ENCODE measurements at places on chromosomes 2 and 18.

- DNase-seq: no peak
Observed at GRCh38 chr2:98126061-98126460, 39.1 kb downstream of the VWA3B start.

DNA sequence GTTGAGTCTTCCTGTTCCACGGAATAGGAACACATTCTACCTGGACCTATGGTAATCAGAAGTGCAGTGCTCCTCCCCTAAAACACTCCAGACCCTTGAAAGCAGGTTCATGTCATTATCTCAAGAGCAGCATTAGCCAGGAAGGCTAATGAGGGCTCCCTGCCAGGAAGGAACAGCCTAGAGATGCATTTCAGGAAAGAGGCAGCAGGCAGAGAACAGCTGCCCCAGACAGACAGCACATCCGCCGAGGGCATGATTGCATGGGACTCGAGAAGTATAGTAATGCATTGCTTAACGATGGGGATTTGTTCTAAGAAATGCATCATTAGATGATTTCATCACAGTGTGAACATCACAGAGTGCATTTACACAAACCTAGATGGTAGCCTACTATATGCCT lies 171.5 kb downstream of the ALK start:
- DNase-seq: no peak

- DNase-seq: no peak
Observed at GRCh38 chr2:46296216-46296839, 879 bp upstream of the EPAS1 start.

- DNase-seq: no peak
Observed at GRCh38 chr2:133270550-133270949, 297.7 kb downstream of the NCKAP5 start.

- DNase-seq: no peak
Observed at GRCh38 chr2:137879121-137879520, 85.2 kb upstream of the HNMT start.

- no peak for DNase-seq
Observed at GRCh38 chr18:59874166-59874565, 25.6 kb upstream of the PMAIP1 start.

GRCh38 chr2:196719110-196719872 lies 79.8 kb downstream of the CCDC150 start:
- no peak for DNase-seq

GRCh38 chr18:3852321-3852720 lies 402.3 kb downstream of the TGIF1 start:
- DNase-seq: no peak

DNA sequence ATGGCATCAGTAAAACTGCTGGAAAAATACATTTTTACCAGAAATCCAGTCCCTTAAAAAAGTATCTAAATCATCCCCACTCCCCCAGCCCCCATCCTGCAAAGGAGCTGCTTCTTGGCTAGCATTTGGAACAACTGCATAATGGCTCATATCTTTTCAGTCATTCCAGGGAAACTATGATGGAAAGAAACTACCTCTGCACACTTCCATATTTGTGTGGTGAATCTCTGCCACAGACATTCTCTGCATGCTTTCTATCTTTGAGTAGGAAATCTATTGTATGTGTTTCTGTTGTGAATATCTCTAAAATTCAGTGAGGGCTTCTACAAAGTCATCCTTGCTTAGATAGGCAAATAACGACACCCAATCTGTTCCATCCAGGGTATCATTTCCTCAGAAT lies 632.3 kb downstream of the LRP1B start:
- no peak for DNase-seq

DNA sequence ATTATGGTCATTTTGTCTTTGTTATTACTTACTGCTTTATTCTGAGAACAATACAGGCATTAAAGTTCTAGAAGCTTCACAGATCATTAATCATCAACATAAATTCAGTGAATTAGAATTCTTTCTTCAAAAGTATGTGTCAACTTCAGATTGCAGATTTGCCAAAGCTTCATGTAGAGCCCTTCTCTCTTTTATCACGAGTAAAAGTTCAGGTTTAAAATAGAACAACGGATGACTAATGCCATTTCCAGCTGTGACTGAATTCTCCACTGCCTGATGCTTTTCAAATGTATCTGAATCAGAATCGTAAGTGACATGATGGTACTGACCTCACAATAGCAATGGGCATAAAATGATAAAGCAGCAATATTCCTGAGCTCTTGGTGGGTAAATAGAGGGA lies 116.0 kb downstream of the ABCA12 start:
- no peak for DNase-seq
